Uterus (tissue), 4 donors: ENCODE measurements at places on chromosomes 7 and 10.

DNA sequence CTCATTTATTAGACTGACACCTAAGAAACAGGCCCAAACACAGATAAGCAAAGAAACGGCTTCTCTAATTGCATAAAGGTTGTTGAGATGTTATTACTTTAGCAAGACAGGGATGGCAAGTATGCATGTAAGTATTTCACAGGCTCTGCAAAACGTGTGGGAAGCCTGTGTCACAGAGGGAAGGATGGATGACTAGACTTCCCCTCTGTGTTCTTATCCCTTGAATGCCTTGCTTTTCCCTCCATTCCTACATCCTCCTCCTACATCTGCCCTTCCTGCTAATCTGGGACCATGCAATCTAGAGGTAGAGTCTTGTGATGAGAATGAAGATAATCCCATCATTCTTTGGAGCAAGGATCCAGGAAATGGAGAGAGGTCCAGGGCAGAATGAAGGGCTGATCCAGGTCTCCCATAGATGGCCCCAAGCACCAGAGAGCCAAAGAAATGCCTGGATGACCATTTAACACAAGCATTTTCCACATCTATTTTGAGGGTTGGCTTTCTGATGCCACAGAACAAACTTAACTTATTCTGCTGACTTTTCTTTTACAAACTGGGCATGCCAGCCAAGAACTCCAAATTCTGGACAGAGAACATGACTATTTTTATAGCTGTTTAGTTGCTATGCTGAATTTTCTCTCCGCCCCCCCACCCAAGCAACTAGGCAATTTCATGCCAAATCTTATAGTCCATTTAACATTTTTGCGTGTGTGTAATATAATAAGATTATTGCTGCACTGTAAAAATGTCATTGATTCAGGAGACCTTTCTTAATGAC lies 48.1 kb downstream of the NRP1 start:
- no peak for DNase-seq

DNA sequence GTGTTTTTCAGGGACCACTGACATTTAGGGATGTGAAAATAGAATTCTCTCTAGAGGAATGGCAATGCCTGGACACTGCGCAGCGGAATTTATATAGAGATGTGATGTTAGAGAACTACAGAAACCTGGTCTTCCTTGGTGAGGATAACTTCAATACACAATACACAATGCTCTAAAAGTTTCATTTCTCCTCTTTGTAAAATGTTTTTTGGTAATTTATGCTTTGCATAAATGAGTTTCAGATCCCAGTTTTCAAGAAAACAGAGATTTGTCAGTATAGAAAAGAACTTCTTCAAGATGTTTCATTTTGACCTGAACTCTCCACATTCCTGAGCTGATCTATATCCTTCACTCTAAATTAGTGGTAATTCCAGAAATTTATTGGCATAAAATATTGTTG lies 14.2 kb downstream of the ZNF92 start:
- DNase-seq, result no peak

- DNase-seq, result no peak
These were observed 367.8 kb upstream of the GALNT17 start for GRCh38 chr7:70763961-70764691.

- DNase-seq, result no peak
These were observed 2.6 kb downstream of the CPED1 start for GRCh38 chr7:120991161-120991560.

DNA sequence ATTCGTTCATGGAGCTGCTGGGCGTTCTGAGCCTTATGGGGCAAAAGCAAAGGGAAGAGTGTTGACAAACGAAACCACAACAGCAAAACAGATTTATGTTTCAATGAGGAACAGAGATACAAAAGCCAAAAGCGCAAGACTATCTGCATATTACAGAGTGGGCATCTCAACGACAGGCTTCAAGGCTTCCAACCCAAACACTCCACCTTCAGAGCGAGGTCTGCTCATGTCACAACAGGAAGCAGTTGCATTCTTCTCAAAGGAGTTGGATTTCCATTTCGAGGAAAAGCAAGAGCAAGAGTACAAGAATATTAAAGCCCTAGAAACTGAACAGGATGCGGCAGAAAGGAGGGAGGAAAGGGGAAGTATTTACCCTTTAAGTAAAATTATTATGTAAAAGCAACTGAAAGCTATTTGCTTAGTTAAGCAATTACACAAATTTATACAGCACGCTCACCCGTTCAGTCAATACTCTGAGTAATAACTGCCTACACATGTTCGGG lies 189.3 kb downstream of the ELMO1 start:
- DNase-seq, result no peak

GRCh38 chr7:29042824-29043231 lies 84.7 kb upstream of the TRIL start:
- DNase-seq, result no peak

- no peak for DNase-seq
These were observed 117.7 kb downstream of the PFKFB3 start for GRCh38 chr10:6320320-6321010.

GRCh38 chr7:45078125-45078681 lies 10.6 kb downstream of the NACAD start:
- no peak for DNase-seq

GRCh38 chr10:34235164-34235832 lies 579.8 kb downstream of the PARD3 start:
- DNase-seq, result no peak

DNA sequence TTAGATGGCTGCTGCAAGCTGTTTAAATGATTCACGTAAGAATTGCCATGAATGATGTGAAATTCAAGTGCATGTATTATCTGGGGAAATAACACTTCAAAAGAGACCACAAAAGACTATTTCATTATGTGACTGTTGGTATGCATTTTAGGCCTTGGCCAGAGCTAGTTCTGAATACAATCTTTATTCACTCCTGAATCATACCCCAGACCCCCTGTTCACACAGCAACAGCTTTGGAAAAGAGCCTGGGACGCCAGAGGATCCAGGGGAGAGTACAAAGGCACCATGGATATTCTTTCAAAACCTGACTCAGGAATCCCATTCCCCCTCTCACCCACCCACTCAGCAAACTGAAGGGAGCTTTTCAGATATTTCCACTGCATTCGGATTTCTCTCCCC lies 377.1 kb upstream of the DPP6 start:
- no peak for DNase-seq

- DNase-seq, result no peak
These were observed 136.6 kb upstream of the CCDC6 start for GRCh38 chr10:60042914-60043313.

- no peak for DNase-seq
These were observed 4.2 kb downstream of the TMEM176A start for GRCh38 chr7:150804802-150805201.
